Lung microvascular endothelial cell (primary cell): ENCODE measurements at places on chromosomes 11 and 22. TPM values are rescaled to one million over a fixed set of nuclear protein-coding genes. Genes with fewer than 3 reads are reported as not detected.

The OR4D10 gene
- total RNA-seq, result not detected in 2 replicates

The MISFA gene
- 0.20 and 0.22 TPM in 2 replicates for total RNA-seq

The TSSK2 gene
- not detected in 2 replicates for total RNA-seq

The KRTAP5-10 gene
- under 0.01 TPM in 1 of 2 replicates, not detected in the other for total RNA-seq

The OR52E2 gene
- total RNA-seq, result not detected in 2 replicates

The TMEM151A gene
- total RNA-seq, result under 0.01 TPM in 1 of 2 replicates, not detected in the other

The HPX gene
- total RNA-seq, result 0.22 TPM in 1 of 2 replicates, not detected in the other

The PRG3 gene
- total RNA-seq, result not detected in 2 replicates

The ILK gene
- 95.9 and 109 TPM in 2 replicates for total RNA-seq

The DPAGT1 gene
- 10.7 and 16.3 TPM in 2 replicates for total RNA-seq

The MYBPC3 gene
- not detected in 2 replicates for total RNA-seq

The SCGB1D2 gene
- not detected in 2 replicates for total RNA-seq

The RGL4 gene
- total RNA-seq, result not detected in 2 replicates

The PRODH gene
- 0.22 TPM in 1 of 2 replicates, not detected in the other for total RNA-seq

The OR8D1 gene
- not detected in 2 replicates for total RNA-seq

The KLHDC7B gene
- total RNA-seq, result not detected in 2 replicates

The SMTNL1 gene
- not detected in 2 replicates for total RNA-seq

The CTNND1 gene
- 174 and 212 TPM in 2 replicates for total RNA-seq

The ESAM gene
- 8.9 and 35.1 TPM in 2 replicates for total RNA-seq

The MS4A15 gene
- not detected in 2 replicates for total RNA-seq

The TEX12 gene
- total RNA-seq, result under 0.01 TPM in 1 of 2 replicates, not detected in the other

The HTR3A gene
- not detected in 2 replicates for total RNA-seq

The TMPRSS5 gene
- under 0.01 and 0.20 TPM in 2 replicates for total RNA-seq

The TMEM191C gene
- total RNA-seq, result 0.20 and 0.44 TPM in 2 replicates

The DNAL4 gene
- 12.0 and 15.1 TPM in 2 replicates for total RNA-seq

The MMP8 gene
- total RNA-seq, result not detected in 2 replicates

The OR8G1 gene
- total RNA-seq, result not detected in 2 replicates

The FGF19 gene
- not detected in 2 replicates for total RNA-seq

The KRTAP5-11 gene
- not detected in 2 replicates for total RNA-seq

The CALCA gene
- not detected in 2 replicates for total RNA-seq

The SLC25A45 gene
- total RNA-seq, result 1.2 and 1.7 TPM in 2 replicates
